GM12864 (cell line): ENCODE measurements at places on chromosomes 7 and 10.

DNA sequence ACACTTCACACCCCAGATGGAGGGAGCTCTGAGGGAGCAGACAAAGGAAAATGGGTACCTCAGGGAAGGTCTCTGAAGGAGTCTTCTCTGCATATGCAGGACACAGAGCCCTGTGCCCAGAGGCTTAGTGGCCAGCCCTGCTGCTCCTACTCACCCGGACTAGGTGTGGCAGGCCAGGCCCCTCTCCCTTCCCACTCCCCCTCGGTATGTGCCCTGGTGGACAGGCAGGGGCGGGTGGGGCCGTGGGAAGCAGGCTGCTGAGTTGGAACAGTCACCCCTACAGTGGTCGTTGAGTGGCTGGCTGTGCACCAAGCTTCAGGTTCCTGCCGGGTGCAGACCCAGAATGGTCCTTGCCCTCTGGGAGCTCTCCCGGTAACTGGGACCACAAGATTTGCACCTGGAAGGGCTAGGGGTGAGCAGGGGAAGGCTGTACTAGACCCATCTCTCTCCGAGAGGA is 68.6 kb downstream of the ZMIZ1 start:
- no peak for DNase-seq

- DNase-seq = no peak
Measured at GRCh38 chr10:71072131-71072822, 140.1 kb upstream of the UNC5B start.

GRCh38 chr7:88224601-88225275 is 4.9 kb upstream of the SRI start:
- DNase-seq = no peak

DNA sequence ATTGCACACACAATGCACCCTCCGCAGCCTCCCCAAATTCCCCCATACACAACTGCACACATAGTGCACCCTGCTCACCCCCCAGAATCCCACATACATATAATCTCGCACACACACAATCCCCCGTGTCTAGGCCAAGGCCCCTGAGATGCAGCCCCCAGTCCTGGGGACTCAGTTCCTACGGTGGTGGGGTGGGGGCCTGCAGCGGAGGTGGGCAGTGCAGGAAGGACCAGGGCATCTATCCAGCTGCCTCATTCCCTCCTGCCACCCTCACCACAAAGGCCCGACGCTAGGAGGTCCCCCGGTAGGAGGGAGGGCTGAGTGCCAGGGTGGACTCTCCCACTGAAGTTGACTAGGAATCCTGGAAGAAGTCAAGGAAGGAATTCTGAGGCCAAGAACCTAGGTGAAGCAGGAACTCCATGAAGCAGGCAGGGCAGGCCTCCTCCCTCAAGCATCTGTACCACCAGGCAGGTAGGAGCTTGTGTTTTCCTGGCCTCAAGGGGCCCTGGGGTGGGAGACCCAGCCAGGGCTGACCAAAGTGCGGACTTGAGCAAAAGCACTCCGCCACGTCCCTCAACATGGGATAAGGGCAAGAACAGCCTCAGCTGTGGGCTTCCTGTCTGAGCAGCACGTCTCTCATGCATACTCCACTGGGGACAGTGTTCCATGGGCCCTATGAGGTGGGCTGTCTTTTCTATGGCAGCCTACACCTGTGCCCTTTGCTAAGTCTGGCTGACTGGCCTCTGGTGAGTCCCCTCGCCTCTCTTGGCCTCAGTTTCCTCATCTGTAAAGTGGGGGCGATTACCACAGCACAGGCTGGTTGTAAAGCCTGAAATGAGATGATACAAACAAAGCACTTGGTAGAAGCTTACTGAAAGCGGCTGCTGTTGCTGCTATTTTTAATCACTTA is 145.7 kb downstream of the MAPK8 start:
- no peak for DNase-seq

DNA sequence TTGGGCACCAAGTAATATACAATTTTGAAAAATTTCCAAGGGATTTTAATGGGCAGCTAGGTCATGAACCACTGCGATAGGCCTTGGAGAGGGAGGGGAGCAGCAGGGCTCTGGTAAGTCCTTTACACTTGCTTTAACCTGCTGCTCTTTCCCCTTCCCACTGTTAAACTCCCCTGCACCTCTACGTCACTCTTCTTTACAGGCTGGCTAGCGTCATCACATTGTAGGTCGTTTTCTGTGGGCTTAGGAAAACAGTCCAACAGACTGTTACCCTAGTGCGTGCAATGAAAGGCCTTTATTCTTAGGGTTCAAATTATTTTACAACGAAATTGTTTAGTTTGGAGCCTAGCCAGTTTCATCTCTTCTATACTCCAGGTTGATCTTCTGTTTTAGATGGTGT is 235.7 kb downstream of the AUTS2 start:
- DNase-seq = no peak

GRCh38 chr7:258476-259190 is 31.3 kb upstream of the FOXL3 start:
- no peak for DNase-seq

DNA sequence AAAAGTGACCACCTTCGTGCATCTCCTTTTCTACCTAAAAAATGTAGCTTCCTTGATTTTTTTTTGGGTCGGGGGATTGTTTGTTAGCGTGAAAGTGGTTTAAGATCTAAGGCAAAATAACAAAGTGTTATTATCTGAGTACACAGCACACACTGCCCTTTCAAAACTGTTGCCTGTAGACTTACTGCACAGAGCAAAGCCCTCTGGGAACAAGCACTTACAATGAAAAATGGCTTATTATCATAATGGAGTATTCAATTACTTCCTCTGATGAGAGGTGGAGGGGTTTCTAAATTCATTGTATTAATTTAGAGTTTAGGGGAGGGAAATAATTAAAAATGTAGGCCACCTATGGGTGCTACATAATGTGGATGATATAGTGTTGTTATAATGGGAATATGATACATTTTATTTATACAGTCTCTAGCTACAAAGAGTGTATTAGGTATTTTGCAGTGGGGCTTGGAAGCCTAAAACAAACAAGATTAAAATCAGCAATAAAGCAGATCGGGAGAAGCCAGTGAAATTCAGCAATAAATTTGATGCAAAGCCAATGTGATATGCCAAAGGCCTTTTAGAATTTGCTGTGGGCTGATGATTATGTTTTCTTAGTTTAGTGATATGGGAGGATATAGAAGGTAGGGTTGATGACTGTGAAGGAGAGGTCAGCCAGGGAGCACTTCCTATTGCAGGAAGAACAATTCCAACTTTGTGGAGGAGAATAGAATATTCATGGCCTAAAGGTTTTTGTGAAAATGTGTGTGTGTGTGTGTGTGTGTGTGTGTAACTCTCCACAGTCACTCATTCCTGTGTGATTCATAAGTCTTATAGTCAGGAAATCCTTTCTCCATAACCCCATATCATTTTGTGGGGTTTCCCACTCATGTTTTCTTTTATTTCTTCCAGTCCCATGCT is 17.7 kb upstream of the EXOC4 start:
- DNase-seq = no peak

- DNase-seq = no peak
Measured at GRCh38 chr10:57188846-57189245, 827.8 kb upstream of the ZWINT start.

DNA sequence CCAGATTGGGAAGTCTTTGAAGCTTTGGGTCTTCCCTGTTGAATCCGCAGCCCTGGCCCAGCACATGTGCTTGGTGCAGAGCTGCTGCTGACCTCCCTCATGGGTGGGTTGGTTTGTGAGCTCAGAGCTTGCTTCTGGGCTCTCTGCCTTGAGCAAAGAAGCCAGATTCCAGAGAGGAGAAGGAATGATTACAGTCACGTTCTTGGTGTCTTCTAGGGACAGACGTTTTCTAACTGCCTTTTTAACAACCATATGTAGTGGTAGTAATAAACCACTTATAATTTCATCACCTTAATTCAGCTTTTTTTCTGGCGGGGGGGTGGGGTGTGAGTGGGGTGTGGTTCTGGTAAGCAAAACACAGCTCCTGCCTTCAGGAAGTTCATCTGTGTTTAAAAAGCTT is 39.5 kb downstream of the LRMDA start:
- no peak for DNase-seq

GRCh38 chr7:44897309-44897708 is 12.0 kb upstream of the PURB start:
- DNase-seq = no peak

DNA sequence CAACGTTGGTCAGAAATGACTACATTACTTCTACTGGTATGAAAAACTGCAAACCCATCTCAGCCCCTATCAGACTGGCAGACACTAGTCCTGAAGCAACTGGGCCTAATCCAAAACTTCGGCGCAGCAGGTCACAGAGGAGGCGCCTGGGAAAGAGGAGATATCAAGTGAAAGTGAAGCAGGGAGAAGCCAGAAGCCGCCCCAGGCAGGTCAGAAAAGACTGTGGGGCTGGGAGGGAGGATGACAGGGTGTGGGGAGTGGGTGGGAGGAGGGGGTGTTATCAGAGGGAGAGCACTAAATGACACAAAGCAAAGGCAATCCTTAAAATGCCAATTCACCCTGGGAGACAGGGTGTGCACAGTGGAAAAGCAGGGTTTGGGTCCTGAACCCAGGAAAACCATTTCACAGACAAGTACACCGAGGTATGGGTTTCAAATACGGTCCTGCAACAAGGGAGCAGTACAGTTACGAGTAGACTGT is 731 bp downstream of the CHCHD3 start:
- no peak for DNase-seq

GRCh38 chr7:135447748-135448147 is 62.2 kb downstream of the CNOT4 start:
- no peak for DNase-seq

GRCh38 chr10:4494551-4494950 is 331.5 kb upstream of the AKR1E2 start:
- no peak for DNase-seq

- no peak for DNase-seq
Measured at GRCh38 chr7:70218006-70218405, 619.7 kb downstream of the AUTS2 start.

GRCh38 chr10:95646160-95646559 is 10.4 kb downstream of the ALDH18A1 start:
- DNase-seq = no peak

DNA sequence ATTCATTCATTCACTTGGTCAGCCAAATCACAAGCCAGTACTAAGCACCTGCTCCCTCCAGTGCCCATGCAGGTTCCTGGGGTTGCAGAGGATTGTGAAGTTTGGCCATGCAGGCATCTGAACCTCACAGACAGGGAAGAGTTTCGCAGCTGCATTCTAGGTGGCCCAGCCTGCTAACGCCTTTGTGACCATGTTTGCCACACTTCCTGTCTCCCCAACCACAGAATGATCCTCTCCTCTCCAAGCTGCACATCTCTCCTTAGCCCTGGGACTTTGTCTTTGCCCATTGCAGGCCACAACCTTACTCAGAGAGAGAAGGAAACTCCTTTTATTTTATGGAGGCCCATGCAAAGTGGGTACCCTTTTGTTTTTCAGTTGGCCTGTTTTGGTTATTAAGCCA is 31.8 kb downstream of the EPDR1 start:
- no peak for DNase-seq

DNA sequence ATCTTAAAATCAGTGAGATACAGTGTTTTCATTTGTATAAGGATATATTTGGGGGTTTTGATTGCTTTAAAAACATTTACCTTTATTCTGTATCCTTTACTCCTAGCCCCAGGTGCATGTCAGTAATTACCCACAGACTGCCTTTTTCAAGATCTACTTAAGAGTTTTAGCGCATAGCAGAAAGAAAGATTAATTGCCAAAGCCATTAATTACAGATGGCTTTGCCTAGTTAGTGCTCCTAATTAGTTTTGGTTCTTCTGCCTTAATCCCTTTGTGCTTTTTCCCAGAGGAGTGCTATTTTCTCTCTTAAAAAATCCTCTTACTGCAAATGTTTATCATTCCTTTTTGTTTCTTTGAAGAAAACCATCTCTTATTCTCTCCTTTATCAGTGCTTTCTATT is 122.8 kb downstream of the MAPK8 start:
- no peak for DNase-seq

GRCh38 chr7:148563583-148564274 is 26.8 kb upstream of the C7orf33 start:
- no peak for DNase-seq

DNA sequence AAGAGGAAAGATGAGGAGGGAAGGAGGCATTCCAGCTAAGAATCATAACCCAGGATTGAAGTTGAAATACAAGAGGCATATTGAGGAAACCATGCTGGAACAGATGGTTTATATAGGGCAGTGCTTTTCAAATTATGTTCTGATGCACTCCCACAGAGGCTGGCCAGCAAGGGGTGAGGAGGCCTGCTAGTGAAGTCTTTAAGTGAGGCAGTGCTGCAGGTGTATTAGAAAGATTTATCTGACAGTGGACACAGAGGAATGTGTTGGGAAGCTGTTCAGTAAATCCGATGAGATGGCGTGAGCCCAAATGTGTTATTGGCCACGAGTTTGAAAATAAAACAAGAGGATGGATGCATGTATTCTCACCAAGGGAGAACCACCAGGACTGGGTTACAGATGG is 28.6 kb downstream of the REEP3 start:
- DNase-seq = no peak

- DNase-seq = no peak
Measured at GRCh38 chr10:75861582-75861981, 430.2 kb downstream of the LRMDA start.
